Dermis blood vessel endothelial cell (primary cell): ENCODE measurements at places on chromosomes 4 and X. TPM values are rescaled to one million over a fixed set of nuclear protein-coding genes. Genes with fewer than 3 reads are reported as not detected.

MAGIX gene
- total RNA-seq = 0.68 and 0.84 TPM in 2 replicates

RTL3 gene
- not detected in 2 replicates for total RNA-seq

HEPH gene
- 1.4 and 2.7 TPM in 2 replicates for total RNA-seq

UGT8 gene
- total RNA-seq = 0.05 and 0.51 TPM in 2 replicates

CT45A5 gene
- total RNA-seq = not detected in 2 replicates

ATP1B4 gene
- not detected in 2 replicates for total RNA-seq

DDX53 gene
- not detected in 2 replicates for total RNA-seq

CENPVL2 gene
- total RNA-seq = not detected in 2 replicates

XK gene
- 0.05 TPM in 1 of 2 replicates, not detected in the other for total RNA-seq

HTR2C gene
- total RNA-seq = not detected in 2 replicates

AFM gene
- not detected in 2 replicates for total RNA-seq

GIMD1 gene
- total RNA-seq = not detected in 2 replicates

SHISA3 gene
- total RNA-seq = 2.0 and 2.7 TPM in 2 replicates
